Tibial artery (tissue), 4 donors: ENCODE measurements at places on chromosomes 3 and 15.
A peak's percentile ranks its signal among the peaks of the same experiment; 100 is the strongest.

DNA sequence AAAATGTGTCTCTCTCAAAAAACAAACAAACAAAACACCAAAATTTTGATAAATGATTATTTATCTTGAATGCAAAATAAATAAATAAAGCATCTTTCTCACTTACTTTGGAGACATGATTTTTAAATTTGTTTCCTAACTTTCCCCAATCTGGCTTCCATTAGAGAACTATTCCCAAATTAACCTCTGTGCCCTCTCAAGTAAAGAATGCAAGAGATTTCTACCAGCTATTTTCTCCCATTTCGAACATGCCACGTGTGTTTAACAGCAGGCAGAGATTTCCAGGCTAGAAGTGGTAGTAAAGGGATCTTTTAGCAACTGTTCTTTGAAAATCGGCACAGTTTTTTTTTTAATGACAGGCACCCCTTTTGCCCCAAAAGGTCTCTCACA lies 269.1 kb downstream of the SHQ1 start:
- no peak overlapping the region for H3K27ac ChIP-seq
- no peaks in the 10 kb centered on the region for H3K4me1 ChIP-seq
- no peaks in the 10 kb centered on the region for H3K27me3 ChIP-seq
- H3K36me3 ChIP-seq: no peaks in the 10 kb centered on the region

- no peaks in the 10 kb centered on the region for H3K27me3 ChIP-seq
- no peaks in the 10 kb centered on the region for H3K4me1 ChIP-seq
- no peak for DNase-seq
- H3K36me3 ChIP-seq: no peaks in the 10 kb centered on the region
- no peak overlapping the region for H3K27ac ChIP-seq
- H3K4me3 ChIP-seq: no peak overlapping the region
Measured at GRCh38 chr3:142047021-142047369, 102.3 kb downstream of the TFDP2 start.

- no peak overlapping the region for H3K4me3 ChIP-seq
- H3K27ac ChIP-seq: no peak overlapping the region
- no peak for DNase-seq
- no peaks in the 10 kb centered on the region for H3K4me1 ChIP-seq
- H3K27me3 ChIP-seq: no peaks in the 10 kb centered on the region
Measured at GRCh38 chr3:36695769-36696137, 68.6 kb downstream of the DCLK3 start.

DNA sequence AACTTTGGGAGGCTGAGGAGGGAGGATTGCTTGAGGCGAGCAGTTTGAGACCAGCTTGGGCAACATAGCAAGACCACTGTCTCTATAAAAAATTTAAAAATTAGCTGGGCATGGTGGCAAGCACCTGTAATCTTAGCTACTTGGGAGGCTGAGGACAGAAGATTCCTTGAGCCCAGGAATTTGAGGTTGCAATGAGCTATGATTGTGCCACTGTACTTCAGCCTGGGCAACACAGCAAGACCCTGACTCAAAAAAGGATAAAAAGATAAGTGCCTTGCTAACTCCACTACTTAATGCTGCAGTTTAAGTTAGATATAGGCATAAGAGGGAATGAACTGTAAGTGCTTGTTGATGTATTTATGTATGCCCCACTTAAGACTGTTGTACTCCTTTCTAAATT lies 102.2 kb downstream of the P3H2 start:
- H3K27me3 ChIP-seq: no peaks in the 10 kb centered on the region
- H3K36me3 ChIP-seq: no peaks in the 10 kb centered on the region
- no peak for DNase-seq
- H3K4me3 ChIP-seq: no peak overlapping the region
- H3K27ac ChIP-seq: no peak overlapping the region
- peaks cover 4% of the 10 kb centered on the region for H3K4me1 ChIP-seq

- no peaks in the 10 kb centered on the region for H3K36me3 ChIP-seq
- no peak overlapping the region for H3K27ac ChIP-seq
- no peaks in the 10 kb centered on the region for H3K4me1 ChIP-seq
- no peak overlapping the region for H3K4me3 ChIP-seq
- DNase-seq: no peak
Measured at GRCh38 chr3:85678713-85679112, 719.9 kb downstream of the CADM2 start.

- DNase-seq: no peak
- no peak overlapping the region for H3K27ac ChIP-seq
- no peaks in the 10 kb centered on the region for H3K4me1 ChIP-seq
- H3K27me3 ChIP-seq: no peaks in the 10 kb centered on the region
- no peak overlapping the region for H3K4me3 ChIP-seq
- no peaks in the 10 kb centered on the region for H3K36me3 ChIP-seq
Measured at GRCh38 chr3:20246662-20247061, 60.7 kb upstream of the SGO1 start.

- no peak overlapping the region for H3K4me3 ChIP-seq
- peaks cover 12% of the 10 kb centered on the region for H3K4me1 ChIP-seq
- no peaks in the 10 kb centered on the region for H3K36me3 ChIP-seq
Measured at GRCh38 chr3:131402391-131403039, 20.9 kb downstream of the NUDT16 start.

DNA sequence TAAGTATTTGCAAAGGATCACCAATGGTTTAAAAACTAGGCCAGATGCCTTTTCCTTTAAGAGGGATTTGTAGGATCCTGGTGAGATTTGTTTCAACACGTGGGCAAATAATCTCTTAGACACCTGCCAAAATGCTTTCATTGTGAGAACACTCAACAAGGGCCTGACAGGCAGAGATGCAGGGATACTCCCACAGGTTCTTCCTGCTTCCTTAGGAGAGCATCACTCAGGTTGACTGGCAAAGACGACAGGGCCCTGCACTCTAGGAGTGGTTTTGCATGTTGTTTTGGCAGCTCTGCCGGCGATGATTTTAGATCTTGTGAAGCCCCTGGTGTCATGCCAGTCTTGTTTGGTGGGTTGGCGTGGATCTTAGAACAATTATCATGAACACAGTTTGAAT lies 184.5 kb downstream of the NR1D2 start:
- no peak overlapping the region for H3K4me3 ChIP-seq
- no peak for DNase-seq
- peak overlapping the region; percentile 46 for H3K27ac ChIP-seq

DNA sequence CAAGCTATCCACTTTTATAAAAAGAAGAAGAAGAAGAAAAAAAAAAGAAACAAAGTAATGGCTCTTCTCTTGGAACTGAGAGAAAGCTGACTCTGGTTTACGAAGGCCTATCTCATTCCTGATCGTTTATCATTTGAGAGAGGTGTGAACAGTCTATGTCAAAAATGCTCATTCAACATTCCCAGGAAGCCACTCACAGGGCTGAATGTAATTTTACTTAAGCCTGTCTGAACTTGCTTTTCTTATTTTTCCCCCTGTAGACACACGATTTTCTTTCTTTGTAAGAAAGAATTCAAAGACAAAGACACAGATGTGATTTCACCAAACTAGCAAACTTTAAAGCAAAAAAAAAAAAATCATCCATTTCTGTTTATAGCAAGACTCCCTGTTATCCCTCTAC lies 805.8 kb downstream of the FHIT start:
- H3K4me1 ChIP-seq: no peaks in the 10 kb centered on the region
- no peak overlapping the region for H3K27ac ChIP-seq
- H3K4me3 ChIP-seq: no peak overlapping the region
- no peak for DNase-seq

GRCh38 chr3:12286927-12287726 lies 1.7 kb upstream of the PPARG start:
- no peak for DNase-seq
- H3K27ac ChIP-seq: no peak overlapping the region
- no peaks in the 10 kb centered on the region for H3K27me3 ChIP-seq

- peaks cover 88% of the 10 kb centered on the region for H3K4me1 ChIP-seq
- no peaks in the 10 kb centered on the region for H3K36me3 ChIP-seq
- no peak overlapping the region for H3K4me3 ChIP-seq
- peak overlapping the region; percentile 53 for H3K27ac ChIP-seq
- DNase-seq: no peak
Measured at GRCh38 chr3:149582395-149582794, 75.4 kb downstream of the WWTR1 start.

DNA sequence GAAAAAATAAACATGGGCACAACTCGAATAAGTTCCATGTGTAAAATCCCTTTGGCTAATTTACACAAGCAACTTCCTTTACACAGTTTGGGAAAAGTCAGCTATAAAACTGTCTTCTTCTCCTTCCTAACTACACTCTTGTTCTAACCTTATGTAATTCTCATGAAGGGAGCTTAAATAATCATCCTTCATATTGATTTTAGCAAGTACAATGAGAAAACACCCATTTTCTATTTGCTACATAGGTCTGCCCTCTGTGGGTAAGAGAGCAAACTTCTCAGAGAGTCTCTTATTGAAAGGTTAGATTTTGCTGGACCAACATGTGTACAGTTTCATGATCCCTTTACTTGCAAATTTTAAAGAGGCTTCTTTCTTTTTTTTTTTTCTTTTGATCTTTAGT lies 398.5 kb downstream of the ROBO1 start:
- H3K27me3 ChIP-seq: no peaks in the 10 kb centered on the region
- H3K4me1 ChIP-seq: no peaks in the 10 kb centered on the region

- no peaks in the 10 kb centered on the region for H3K27me3 ChIP-seq
- H3K27ac ChIP-seq: no peak overlapping the region
- no peaks in the 10 kb centered on the region for H3K4me1 ChIP-seq
- H3K36me3 ChIP-seq: no peaks in the 10 kb centered on the region
- no peak overlapping the region for H3K4me3 ChIP-seq
Measured at GRCh38 chr3:184748219-184749135, 36.6 kb upstream of the MAGEF1 start.

GRCh38 chr3:70531063-70531657 lies 218.7 kb upstream of the MDFIC2 start:
- H3K36me3 ChIP-seq: no peaks in the 10 kb centered on the region
- no peak for DNase-seq
- no peak overlapping the region for H3K27ac ChIP-seq
- H3K4me1 ChIP-seq: peaks cover 4% of the 10 kb centered on the region
- no peak overlapping the region for H3K4me3 ChIP-seq
- no peaks in the 10 kb centered on the region for H3K27me3 ChIP-seq

DNA sequence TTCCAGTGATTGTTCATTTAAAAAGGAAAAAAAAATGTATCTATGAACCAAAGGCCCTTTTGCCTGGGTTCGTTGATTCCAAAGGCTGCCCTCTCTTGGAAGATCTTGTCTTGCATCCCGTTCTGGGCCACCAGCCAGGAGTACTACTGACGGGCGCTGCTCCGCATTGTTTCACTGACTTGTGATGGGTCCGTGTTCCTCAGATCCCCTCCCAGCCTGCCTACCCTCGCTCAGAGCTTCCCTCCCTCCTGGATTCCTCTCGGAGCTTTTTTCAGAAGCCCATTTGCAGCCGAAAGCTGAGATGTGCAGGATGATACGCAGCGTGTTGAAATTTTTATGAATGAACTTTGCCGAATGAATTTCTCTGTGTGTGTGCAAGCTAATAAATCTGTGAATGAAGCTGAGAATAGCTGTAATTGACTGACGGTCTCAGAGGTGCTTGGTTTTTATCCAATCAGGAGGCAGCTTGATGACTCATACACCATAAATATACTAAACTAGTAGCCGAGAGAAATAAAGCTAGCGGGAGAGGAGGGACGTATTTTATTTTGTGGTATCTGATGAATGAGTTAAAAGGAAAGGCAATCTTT lies at the start of gene SHC4:
TSS of gene SHC4 (minus strand) at position 396 of the 590 bp plus-strand sequence. CDS start 904 bp downstream, outside the sequence.
- no peaks in the 10 kb centered on the region for H3K36me3 ChIP-seq
- H3K4me1 ChIP-seq: no peaks in the 10 kb centered on the region
- no peaks in the 10 kb centered on the region for H3K27me3 ChIP-seq
- H3K4me3 ChIP-seq: peak within 1 kb of the TSS; percentile 61

- no peak overlapping the region for H3K4me3 ChIP-seq
- no peaks in the 10 kb centered on the region for H3K27me3 ChIP-seq
- no peaks in the 10 kb centered on the region for H3K4me1 ChIP-seq
Measured at GRCh38 chr3:62708638-62709373, 166.4 kb downstream of the CADPS start.

GRCh38 chr3:42247576-42248027 lies 18.4 kb downstream of the CCK start:
- H3K27ac ChIP-seq: no peak overlapping the region
- H3K4me1 ChIP-seq: no peaks in the 10 kb centered on the region
- H3K36me3 ChIP-seq: no peaks in the 10 kb centered on the region
- no peak overlapping the region for H3K4me3 ChIP-seq

DNA sequence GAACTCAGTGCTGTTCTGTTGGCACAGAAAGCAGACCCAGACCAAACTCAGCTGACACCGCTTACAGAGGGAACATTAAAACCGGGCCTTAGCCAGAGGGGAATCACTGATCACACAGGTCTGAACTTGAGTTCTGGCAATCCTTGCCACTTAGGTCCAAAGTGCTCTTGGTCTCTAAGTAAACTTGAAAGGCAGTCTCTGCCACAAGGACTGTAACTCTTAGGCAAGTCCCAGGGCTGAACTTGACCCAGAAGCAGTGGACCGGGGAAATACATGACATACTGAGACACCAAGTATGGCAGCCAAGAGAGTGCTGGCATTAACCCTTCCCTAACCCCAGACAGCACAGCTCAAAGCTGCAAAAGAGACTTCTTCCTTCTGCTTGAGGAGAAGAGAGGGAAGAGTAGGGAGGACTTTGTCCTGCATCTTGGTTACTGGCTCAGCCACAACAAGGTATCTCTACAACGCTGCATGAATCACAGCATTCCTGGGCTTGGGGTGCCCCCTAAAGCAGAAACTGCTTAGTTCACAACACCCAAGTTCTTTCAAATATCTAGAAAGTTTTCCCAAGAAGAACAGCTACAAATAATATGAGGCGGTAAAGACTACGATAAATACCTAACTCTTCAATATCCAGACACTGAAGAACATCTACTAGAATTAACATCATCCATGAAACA lies 32.5 kb downstream of the NAALADL2 start:
- H3K27ac ChIP-seq: no peak overlapping the region
- no peaks in the 10 kb centered on the region for H3K4me1 ChIP-seq
- no peaks in the 10 kb centered on the region for H3K27me3 ChIP-seq
- no peak overlapping the region for H3K4me3 ChIP-seq

- DNase-seq: no peak
- H3K27me3 ChIP-seq: no peaks in the 10 kb centered on the region
- peaks cover 53% of the 10 kb centered on the region for H3K36me3 ChIP-seq
- H3K4me3 ChIP-seq: no peak overlapping the region
- no peak overlapping the region for H3K27ac ChIP-seq
- peaks cover 24% of the 10 kb centered on the region for H3K4me1 ChIP-seq
Measured at GRCh38 chr3:9906480-9906879, 3.8 kb downstream of the IL17RE start.

DNA sequence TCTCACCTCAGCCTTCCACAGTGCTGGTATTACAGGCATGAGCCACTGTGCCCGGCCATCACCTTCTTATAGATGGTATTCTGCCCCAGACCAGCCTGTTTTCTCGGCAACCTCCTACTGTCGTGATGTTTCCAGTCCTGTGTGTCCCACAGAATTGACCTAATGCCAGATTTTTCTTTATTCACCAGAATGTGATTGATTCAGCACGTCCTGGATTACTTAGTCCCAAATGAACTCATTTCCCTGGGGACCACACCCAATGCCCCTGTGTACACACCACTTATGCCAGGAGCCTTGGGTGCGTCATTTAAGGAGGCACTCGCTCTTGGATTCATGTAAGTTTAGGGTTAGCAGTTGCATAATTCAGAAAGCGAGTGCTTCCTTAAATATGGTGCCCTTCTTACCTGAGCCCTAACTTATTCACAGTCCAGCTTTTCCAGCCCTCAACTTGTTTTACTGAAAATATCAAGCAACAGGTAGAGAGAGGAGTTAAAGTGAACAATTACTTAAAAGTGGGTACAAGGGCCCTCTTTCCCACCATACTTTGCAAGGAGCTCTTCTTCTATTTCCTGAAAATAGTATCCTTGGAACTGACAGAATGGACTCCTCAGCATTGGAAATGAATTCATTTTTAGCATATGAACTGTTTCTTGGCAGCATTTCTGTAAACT lies 64.6 kb upstream of the UBE2E1 start:
- no peaks in the 10 kb centered on the region for H3K36me3 ChIP-seq
- H3K27ac ChIP-seq: no peak overlapping the region
- H3K4me3 ChIP-seq: no peak overlapping the region
- no peaks in the 10 kb centered on the region for H3K27me3 ChIP-seq
- H3K4me1 ChIP-seq: peaks cover 15% of the 10 kb centered on the region
